Activated T-cell treated with anti-CD3 and anti-CD28 coated beads for 4 hours (primary cell): ENCODE measurements at places on chromosomes 4 and X.

DNA sequence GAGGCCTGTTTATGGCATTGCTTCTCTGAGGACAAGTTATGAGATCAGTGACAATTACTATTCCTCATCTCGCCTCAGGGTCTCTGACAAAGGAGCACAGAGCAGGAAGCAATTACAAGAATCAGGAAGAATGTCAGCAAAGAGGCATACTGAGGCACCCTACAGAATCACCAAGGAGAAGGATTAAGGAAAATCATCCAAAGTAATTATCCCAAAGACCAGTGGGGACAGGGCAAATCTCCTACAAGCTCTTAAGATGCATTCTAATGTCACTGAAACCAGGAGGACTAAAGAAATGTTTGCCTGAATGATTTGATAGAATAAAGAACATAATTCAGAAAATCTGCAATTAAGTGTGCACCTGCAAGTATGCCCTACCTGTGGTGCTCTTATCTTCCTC lies 206.2 kb downstream of the RCHY1 start:
- DNase-seq, result no peak

- DNase-seq, result no peak
Measured at GRCh38 chr4:7739077-7739917, 200.4 kb downstream of the AFAP1 start.

- DNase-seq, result no peak
Measured at GRCh38 chrX:24513416-24513815, 48.3 kb downstream of the PDK3 start.

DNA sequence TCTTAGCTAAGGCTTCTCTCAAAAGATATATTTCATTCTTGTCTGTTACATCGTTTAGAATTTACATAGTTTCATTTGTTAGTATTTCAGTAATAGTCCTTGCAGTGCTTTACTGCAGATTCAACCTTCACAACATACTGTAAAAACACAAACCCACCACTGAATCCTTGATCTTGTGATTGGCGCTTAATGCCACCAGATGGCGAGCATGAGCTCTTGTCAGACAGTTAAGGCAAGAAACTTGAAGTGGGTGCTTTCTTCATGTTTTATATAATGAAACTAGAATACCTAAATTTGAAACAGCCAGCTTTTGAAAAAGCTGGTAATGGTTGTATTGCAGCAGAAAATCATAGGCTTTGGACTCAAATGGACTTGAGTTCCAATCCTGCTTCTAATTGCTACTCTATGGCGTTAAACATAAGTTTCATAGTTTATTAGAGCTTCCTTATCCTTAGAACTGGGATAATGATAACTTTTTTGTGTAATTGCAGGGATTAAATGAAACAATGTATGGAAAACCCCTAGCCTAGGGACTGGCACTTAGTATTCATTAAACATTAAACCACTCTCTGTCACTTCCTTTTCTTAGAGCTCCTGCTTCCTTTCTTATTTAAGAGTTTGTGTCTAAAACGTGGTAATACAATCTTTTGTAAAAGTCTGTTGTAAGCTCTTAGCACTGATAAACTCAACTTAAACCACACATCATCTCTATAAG lies 95.1 kb downstream of the USP9X start:
- DNase-seq, result peak; percentile 5
